Mesothelial cell of epicardium (in vitro differentiated cells): ENCODE measurements at places on chromosomes 16 and 17.

- peaks cover 8% of the 10 kb centered on the region for H3K36me3 ChIP-seq
- H3K27me3 ChIP-seq, result no peaks in the 10 kb centered on the region
- H3K27ac ChIP-seq, result peak overlapping the region; percentile 9
- DNase-seq, result no peak
- H3K4me3 ChIP-seq, result peak overlapping the region; percentile 100
Measured at GRCh38 chr16:87766485-87766797, 655 bp upstream of the KLHDC4 start.

GRCh38 chr17:81693509-81694210, 9.5 kb upstream of the MRPL12 start:
- DNase-seq, result no peak
- no peak overlapping the region for H3K27ac ChIP-seq
- H3K27me3 ChIP-seq, result no peaks in the 10 kb centered on the region
- no peak overlapping the region for H3K4me3 ChIP-seq

DNA sequence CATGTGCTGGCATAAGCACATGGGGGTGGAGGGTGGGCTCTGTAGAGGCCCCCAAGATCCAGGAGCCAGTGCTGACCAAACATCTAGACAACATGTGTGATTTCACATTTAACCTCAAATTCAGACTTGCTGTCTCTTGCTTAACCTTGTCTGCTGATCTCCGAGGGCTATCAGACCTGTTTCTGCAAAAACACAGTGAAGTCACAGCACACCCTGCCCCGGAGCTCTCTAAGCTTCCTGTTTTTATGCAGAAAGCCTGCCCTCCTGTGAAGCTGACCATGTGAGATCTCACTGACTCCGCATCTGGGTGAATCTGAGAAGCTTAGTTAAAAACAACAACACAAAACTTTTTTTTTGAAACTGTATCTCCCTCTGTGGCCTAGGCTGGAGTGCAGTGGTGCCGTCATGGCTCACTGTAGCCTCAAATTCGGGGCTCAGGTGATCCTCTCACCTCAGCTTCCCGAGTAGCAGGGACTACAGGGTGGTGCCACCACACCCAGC, 6.6 kb upstream of the DPEP2 start:
- no peak overlapping the region for H3K4me3 ChIP-seq
- peaks cover 3% of the 10 kb centered on the region for H3K27me3 ChIP-seq
- no peaks in the 10 kb centered on the region for H3K4me1 ChIP-seq
- no peak for DNase-seq

GRCh38 chr16:27994686-27995085, 68.8 kb downstream of the GSG1L start:
- DNase-seq, result no peak
- no peak overlapping the region for H3K27ac ChIP-seq
- no peaks in the 10 kb centered on the region for H3K36me3 ChIP-seq
- H3K4me1 ChIP-seq, result no peaks in the 10 kb centered on the region

DNA sequence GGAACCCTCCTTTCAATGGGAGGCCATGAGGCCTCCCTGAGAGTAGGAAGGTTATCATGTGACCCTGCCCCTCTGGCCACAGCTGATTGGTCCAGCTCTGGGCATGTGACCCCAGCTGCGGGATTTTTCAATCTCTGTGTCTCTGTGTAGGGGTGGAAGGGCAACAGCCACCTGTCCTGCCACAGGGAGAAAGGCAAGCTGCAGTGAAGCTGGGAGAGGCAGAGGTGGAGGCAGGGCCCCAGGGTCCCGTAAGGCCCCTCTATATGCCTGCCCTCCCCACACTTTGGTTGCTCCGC, 10.9 kb downstream of the DNAAF8 start:
- no peak overlapping the region for H3K27ac ChIP-seq
- H3K4me1 ChIP-seq, result no peaks in the 10 kb centered on the region
- H3K27me3 ChIP-seq, result peaks cover 2% of the 10 kb centered on the region
- no peak overlapping the region for H3K4me3 ChIP-seq
- no peaks in the 10 kb centered on the region for H3K36me3 ChIP-seq
- no peak for DNase-seq

GRCh38 chr16:57279780-57280638, 4.5 kb downstream of the PLLP start:
- H3K4me1 ChIP-seq, result peaks cover 12% of the 10 kb centered on the region
- H3K27me3 ChIP-seq, result peaks cover 30% of the 10 kb centered on the region
- H3K36me3 ChIP-seq, result no peaks in the 10 kb centered on the region
- no peak overlapping the region for H3K27ac ChIP-seq
- H3K4me3 ChIP-seq, result no peak overlapping the region

DNA sequence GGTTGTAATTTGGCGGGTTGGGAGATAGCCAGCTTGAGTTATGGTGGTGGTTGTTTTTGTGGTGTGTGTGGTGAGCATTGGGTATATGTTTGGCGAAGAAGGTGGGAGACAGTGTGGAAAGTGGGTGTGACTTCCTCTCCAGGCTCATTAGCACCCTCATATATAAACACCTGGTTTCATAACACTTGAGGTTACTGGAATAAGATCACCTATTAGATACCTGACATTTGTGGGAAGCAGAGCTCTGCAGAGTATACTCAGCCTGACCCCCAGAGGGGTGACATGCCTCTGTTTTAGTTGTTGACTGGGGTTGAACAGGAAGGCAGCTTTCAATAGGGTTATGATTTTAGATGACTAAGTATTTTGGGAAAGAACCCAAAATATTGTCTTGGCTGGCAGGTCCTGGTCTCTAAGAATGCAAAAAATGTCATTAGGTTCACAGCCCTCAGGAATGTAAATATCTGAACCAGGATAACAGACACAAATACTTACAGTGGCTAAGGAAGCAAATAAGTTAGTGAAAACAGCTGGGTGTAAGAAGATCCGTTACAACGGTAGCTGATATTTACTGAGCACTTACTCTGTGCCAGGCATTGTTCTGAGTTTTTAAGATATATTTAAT, 18.3 kb upstream of the EFCAB13 start:
- H3K36me3 ChIP-seq, result no peaks in the 10 kb centered on the region
- DNase-seq, result no peak
- no peaks in the 10 kb centered on the region for H3K27me3 ChIP-seq
- H3K27ac ChIP-seq, result peak overlapping the region; percentile 22
- peaks cover 8% of the 10 kb centered on the region for H3K4me1 ChIP-seq
